ENCODE measurements at places on chromosomes 5 and 9.
A peak's percentile ranks its signal among the peaks of the same experiment; 100 is the strongest.

DNA sequence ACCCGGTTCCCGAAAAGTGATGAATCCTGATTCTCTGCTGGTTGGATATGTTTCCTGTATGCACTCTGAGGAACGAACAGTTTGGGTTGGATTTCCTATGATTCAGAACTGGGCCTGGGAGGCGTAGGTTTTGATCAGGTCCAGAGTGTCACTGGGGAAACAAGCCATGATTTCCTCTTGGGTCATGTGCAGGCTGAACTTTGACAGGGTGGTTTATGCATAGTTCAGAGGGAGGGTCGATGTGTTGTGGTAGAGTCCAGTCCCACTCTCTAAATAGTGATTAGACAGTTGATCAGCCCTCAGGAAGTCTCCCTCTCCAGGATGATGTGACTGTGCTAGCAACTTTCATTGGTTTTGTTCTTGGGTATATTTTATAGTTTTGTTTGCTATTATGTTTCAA lies 17.4 kb downstream of the ATG10 start:
- no peak for DNase-seq

GRCh38 chr9:97568461-97569275 lies 64.5 kb downstream of the TSTD2 start:
- peak; percentile 50 for DNase-seq

DNA sequence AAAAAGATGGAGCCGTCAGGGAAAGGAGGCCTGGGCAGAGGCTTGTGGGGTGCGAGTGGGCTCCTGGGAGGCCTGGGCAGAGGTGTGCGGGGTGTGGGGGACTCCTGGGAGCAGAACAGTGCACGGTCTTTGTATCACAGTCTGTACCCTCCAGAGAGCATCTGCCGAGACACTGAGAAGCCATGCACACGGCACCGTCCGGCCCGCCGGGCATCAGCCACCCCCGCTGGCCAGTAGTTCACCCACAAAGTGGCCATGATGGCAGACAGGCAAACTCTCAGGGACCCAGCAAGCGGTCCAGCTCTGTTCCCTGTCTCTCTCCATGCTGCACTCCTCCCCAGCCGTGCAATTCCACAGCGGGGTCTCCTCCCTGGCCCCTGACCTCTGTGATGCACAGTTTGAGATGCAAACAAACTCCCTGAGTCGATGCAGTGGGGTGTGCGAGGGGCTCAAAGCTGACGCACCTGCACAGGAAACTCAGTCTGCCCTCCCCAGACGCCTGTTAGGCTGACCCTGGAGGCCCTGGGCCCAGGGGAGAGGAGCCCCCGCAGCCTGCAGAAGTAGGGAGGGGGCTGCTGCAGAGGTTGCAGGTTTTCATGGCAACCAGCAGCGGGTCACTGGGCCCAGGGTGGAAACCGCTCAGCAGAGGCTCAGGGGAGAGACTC lies 9.1 kb upstream of the GPSM1 start:
- DNase-seq = no peak

DNA sequence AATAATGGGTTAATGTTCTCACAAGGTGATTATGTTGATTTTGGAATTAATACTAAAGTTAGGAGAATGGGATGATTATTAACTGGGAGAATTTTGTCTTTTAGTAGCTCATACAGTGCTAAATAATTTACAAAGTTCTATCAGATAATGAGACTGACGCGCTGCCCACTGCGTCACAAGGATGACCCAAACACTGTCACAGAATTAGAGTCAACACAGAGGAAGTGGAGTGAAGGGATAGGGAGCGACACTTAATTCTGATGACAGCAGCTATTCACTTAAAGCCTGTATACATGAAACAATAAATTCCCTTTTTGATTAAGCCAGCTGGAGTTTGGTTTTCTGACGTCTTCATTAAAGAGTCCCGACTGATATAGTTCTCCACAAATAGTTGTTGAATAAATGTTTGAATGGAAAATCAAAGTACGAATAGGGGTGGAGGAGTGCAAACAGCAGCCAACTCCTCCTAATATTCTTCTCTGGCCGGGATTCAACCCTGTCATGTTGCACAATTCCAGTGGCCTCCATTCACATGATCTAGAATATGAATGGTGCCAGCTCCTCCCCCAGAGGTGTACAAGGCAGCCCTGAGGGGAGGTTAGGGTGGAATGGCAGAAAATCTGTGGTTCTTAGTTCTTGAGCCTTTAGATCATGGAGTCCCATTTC lies 140.3 kb downstream of the PCSK1 start:
- DNase-seq = no peak

DNA sequence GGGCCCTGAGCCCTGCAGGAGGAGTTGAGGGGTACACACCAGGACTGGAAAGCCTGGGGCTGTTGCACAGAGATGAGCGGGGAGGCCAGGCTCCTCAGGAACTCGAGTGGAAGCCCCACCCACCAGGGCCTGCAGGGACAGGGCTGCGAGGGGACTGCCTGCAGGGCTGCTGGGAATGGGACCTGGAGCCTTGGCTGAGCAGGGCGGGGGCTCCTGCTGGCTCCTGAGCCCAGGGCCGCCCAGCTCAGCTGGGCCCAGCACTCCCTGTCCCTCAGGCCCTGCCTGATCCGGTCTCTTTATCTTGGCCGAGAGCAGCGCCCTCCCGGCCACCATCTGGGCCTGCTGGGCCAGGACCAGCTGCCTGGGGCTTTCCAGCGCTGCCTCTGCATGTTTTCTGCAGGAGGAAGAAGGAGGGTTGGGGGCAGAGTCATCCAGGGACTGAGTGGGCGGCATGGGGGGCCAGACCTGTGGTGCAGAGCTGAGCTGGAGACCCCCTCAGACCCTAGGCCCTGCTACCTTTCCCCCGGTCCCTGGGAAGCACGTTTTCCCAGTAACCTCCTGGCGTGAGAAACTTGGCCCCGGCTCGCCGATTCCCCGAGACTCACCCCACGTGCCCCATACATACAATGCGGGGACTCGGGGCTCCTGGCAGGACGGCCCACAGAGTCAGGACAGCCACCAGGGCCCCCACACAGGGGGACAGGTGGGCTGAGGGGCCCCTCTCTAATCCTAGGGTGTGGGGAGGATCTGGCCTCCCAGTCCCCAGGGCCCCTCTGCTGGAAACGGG lies 9.4 kb downstream of the LCN12 start:
- DNase-seq = no peak

DNA sequence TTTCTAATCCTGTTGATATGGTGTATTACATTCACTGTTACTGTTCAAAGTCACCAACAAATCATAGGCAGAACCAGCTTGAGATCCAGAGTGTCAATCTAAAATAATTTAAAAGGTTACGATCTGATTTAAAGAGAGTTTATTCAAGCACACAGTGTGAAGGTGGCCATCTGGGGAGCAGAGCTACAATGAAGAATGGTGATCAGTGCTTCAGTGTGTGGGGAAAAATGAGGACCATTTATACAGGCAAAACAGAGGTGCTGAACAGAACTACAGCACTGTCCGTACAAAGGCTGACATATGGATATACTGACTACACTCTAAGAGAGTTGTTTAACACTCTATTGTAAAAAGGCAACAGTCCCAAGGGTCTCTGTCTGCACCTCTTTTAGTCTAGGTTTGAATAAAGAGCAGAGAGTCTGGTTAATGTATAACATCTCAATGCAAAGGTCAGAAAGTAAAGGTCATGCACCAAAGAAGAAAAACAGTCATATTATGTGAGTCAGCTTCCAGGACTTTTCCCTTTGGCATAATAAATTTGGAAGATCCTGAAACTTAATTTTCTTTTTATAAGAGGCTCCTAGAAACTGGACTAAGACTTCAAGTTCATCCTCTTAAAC lies 29.7 kb upstream of the TDRD7 start:
- DNase-seq = no peak

- DNase-seq = no peak
These were observed 43.3 kb upstream of the CDC42SE2 start for GRCh38 chr5:131220566-131220965.

DNA sequence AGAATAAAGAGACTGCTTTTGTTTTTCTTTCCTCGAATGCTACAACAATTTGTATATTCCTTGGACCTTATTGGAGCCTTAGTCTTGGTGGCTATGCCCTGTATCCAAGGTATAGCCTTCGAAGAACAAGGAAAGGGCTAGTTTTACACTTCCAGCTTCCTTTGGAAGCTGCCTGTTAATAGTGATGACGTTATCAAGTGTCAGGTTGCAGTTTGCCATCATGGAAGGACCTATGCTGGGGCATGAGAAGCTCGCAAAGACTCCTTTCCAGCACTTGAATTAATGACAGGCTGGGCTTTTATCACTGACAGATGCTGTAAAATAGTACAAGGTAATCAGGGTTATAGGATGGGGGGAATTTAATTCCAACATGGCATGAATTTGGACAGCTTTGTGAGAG lies 157.9 kb downstream of the KDM4C start:
- DNase-seq = no peak

DNA sequence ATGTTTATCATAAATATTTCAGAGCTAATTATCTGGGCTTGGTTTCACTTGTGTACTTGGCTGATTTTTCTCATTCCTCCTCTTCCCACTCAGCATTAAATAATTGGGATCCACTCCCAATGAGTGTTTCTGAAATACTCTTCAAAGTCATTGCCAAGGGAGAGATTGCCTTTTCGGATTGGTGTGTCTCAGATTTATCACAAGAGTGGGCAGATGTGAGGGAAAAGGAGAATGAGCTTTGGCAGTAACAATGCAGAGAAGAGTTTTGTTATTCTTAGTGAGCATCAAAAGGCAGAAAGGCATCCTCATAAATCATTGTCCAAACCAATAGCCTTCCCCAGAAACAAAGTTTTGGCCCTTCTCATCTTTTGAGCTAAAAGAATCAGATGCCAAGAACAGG lies 79.2 kb downstream of the SEMA5A start:
- DNase-seq = no peak

DNA sequence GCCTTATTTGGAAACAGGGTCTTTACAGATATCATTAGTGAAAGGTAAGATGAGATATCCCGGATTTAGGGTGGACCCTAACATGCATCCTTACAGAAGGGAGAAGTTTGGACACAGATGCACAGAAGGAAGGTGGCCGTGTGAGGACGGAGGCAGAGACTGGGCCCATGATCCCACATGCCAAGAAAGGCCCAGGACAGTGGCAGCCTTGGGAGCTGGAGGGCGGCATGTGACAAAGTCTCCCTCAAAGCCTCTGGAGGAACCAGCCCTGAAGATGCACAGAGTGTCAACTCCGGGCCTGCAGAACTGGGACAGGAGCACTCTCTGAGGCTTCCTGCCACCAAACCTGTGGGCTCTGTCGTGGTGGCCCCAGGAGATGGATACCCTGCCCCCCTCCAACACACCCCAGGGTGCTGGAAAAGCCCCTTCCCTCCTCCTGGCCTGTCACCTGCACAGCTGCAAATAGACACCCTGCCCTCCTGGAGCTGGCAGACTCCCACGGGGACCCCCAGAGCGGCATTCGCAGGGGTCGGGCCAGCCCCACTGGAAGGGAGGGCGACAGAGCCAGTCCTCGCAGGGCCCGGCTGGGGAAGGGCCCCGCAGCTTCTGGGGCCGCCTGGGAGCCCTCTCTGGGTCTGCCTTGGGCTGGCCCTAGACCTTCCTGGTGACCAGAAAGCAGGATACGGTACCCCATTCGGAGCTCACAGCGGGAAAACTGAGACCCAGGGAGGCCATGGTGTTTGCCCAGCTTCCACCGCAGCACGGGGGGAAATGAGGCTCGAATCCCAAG lies 7.9 kb downstream of the NACC2 start:
- DNase-seq = peak; percentile 44

GRCh38 chr5:96001262-96001661 lies 39.6 kb upstream of the ELL2 start:
- no peak for DNase-seq

GRCh38 chr5:141633871-141634561 lies 2.6 kb downstream of the HDAC3 start:
- no peak for DNase-seq

- DNase-seq = no peak
These were observed 149.6 kb downstream of the ZNF608 start for GRCh38 chr5:124596595-124597421.

GRCh38 chr9:86424251-86424891 lies 70.2 kb upstream of the TUT7 start:
- no peak for DNase-seq

GRCh38 chr9:35636135-35636876 lies 14.4 kb downstream of the SIT1 start:
- no peak for DNase-seq

- DNase-seq = no peak
These were observed 57.1 kb upstream of the ZBED3 start for GRCh38 chr5:77143998-77144836.

DNA sequence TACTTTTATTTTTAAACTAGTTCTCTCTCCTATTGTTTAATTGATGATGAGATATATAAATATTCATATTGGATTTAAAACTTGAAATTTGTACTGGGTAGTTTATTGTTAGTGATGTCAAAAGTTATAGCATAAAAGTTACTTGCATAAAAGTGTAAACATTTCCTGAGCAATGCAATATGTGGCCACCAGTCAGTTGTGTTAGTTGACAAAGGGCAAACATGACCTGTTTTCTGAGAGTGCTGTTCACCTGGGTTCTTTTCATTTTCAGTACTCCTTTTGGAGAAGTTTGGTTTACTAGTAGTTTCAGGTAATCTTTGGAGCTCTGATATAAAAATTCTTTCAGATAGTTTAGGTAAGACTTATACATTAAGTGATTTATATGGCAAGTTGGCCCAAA lies 69.4 kb downstream of the COMMD10 start:
- DNase-seq = no peak

- DNase-seq = no peak
These were observed 73.0 kb upstream of the SMIM23 start for GRCh38 chr5:171712616-171713015.

DNA sequence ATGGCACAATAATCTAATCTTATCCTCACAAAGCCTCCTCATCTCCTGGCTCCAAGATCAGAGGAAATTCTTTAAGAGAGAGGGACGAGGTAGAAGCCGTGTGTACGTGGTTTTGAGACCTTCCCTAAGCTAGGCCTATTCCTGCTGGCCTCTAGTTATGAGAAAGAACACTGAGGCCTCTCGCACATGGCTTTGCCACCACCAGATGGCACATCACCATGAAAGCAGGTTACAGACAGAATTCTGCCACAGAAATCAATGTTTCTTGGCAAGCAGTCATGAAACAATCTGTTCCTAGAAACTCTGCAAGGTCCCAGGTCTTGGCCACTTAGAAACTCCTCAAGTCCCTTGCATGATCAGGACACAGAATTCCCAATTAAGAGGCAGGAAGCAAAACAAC lies 268.2 kb upstream of the TAS2R1 start:
- no peak for DNase-seq

DNA sequence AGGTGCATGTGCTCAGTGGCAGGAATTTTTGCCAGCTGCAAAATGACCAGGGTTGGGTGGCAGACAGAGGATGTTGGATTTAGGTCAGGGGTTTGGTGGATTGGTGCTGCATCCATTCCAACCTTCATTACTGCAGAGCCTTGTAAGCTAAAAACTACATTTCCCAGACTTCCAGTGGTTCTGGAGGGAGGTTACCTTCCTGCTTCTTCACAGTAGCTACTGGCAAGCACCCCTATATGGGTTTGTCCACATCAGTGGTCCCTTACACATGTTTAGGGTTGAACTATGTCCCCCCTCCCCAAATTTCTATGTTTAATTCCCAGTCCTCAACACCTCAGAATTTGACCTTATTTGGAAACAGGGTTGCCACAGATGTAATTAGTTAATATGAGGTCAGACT lies 20.7 kb upstream of the IL17B start:
- no peak for DNase-seq

- DNase-seq = no peak
These were observed 16.3 kb upstream of the GARNL3 start for GRCh38 chr9:127248241-127248640.

Measured in activated naive CD4-positive, alpha-beta T cell treated with anti-CD3 and anti-CD28 coated beads, Interleukin-2, amount 50 U/mL, for 72 hours (primary cell).